CD4-positive, alpha-beta T cell treated with Interferon gamma for 1 hour (primary cell): ENCODE measurements at places on chromosomes 6 and 20.

DNA sequence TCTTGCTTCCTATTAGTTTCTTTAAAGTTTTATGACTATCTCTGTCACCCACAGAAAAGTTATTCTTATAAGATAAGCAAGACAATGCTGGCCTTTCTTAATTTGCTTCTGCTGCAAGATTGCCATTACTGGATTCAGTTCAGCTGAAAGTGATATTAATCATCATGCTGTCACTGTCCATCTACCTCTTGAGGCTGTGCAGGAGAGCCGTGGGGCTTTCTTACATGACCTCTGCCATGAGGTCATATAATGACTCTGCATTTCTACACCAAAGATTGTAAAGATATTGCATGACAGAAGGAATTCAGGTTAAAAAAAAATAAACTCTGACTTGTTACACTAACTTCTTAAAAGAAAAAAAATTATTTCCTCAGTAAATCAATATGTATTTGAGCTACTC, 106.9 kb downstream of the TRDN start:
- DNase-seq, result no peak

DNA sequence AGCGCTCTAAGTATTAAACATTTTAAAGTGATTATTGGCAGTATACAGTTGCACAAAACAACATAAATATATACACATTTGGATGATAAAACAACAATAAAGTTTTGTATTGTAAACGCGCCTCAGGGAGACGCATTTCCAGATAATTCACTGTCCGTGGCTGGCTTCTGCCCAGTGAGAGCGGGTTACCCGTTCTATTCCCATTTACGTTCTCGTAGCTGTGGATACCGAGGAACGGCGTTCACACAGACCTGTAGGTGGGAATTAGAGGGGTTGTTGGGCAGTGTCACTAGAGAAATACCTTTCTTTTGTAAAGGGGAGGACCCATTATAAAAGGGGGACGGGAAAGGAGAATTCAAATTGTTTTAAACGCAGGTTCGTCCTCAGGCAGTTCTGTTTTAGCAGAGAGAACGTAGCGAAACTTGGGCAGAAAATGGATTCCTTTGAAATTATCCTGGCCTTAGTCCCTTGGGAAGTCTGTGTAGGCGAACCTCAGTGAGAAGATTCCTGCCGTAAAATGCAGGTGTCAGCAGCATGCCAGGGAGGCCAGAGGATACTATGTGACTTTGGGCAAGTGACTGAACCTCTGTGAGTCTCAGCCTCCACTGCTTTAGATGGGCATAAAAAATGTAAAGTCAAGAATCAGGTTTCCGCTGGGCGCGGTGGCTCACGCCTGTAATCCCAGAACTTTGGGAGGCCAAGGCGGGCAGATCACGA, 756 bp downstream of the MTG2 start:
- DNase-seq, result no peak

GRCh38 chr6:36716476-36717093, 19.0 kb downstream of the RAB44 start:
- no peak for DNase-seq

DNA sequence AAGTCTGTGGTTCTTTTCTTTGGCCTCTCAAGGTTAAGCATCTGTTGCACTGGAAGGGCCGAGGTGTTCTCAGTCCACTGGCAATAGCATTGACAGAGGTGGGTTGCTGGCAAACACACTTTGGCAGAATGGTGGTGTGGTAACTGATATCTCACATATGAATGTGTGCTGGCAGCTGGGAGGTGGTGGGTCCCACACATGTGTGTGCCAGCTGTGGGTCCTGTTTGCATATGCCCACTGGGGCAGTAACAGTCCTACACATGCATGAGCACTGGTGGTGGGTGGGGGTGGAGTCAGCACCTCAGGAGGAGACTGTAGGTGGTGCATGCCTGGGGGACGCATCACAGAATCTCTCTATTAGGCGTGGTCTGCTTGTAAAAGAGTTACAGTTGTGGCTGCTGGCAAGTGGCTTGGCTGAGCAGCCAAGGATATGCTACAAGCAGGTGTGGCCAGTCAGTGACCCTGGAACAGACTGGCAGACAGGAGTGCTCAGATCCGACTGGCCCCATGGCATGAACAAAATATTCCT, 934.3 kb downstream of the GRIK2 start:
- DNase-seq, result no peak

DNA sequence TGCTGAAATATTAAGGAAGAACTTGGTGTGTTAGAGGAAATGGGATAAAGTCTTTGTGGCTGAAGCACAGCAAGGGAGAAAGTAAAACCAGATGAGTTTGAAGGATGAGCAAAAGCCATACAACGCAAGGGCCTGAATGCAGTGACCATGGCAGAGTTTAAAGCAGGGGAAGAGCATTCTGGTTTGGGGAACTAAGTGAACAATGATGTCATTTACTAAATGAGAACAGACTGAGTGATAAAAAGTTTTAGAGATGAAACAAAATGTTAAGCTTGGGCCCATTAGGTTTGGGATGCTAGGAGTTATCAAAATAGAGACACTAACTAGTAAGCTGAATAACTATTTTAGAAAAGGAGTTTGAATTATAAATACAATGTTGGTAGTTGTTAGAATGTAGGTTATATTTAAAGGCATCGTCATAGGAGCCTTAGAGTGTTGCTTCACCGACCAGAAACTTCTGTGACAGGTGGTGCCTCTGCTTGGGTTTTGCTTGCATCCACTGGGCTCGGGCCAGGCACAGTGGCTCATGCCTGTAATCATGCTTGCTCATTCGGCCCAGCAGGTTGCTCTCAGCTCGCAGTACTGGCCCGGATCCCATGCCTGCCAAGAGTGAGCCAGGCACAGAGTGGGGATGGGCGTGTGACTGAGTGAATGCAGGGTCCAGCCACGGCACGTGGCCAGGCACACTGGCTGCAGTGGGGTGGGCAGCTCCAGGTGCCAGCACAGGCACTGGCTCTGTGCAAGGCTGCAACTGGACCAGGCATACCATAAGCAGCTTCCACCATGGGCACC, 37.4 kb upstream of the OPRM1 start:
- DNase-seq, result no peak

- no peak for DNase-seq
These were observed 39.7 kb downstream of the SIRPA start for GRCh38 chr20:1934721-1935573.

GRCh38 chr6:125357515-125358256, 55.9 kb upstream of the HDDC2 start:
- no peak for DNase-seq

DNA sequence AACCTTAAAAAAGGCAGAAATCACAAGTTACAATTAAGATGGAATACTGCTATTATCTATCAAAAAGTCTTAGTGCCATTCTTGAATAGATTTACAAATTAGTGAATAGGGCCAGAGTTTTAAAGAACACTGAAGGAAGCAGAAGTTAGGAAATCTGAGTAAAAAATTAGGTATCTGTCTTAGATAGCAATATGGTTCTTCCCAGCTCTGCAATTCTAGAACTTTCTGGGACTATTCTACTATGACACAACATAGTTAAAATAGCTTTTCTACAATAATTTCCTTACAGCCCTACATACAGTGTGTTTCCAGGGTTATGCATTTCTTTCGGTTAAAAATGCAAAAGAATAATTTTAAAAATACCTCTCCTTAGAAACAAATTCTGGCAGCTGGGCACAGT, 18.2 kb downstream of the IFNGR1 start:
- no peak for DNase-seq

DNA sequence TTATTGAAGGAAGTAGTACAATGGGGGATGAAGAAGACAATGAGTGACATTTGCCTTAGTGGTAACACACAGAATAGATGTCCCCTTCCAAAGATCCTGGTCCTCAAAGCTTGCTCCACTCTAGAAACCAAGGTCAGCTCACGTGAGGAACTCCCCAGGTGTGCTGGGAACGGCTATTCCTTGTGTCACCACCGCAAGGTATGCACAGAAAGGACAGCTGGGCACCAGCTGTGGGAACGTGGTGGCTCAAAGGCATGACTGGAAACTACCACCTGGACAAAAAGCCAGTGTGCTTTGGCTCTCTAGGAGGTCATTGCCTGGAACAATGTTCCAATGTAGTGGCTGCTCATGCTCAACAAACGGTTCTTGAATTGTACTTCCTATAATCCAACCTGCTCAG, 94.0 kb downstream of the SLC22A3 start:
- no peak for DNase-seq

DNA sequence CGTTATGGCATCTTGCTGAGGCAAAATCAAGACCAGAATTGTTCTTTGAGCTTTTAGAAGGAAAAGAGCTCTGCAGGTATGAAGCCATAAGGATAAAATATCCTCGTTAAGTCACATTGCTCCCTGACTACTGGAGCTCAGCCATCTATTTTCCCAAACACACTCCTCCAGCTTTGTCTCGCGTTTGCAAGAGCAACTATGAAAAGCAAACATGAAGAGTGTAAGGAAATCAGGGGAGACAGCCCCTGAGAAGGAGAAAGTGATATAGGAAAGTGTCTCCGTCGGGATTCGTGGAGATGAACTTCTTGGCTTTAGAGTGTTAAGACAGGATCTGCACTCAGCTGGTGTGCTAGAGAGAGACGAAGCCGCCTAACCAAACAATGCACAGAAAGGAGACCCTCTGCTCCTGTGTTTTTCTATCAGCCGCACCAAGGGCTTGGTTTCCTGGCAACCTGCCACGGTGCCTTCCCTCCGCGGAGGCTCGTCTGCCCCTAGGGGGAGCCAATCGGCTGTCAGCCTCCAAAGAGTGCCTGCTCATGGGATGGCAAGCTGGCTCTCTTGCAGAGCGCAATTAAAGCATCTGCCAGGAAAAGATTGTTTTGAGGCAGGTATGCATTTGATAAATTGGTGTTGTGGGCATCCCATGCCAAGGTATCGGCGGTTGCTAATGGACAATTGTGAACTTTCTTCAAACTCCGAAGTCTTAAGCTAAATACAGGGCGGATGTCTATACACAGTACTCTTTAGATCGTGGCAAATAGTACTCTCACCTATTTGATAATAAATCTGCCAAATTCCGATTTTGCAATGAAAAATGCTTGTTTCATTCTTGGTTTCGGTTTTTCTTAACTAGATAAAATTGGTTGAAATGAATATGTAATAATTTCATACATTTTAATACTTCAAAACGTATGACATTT, 603.2 kb downstream of the RNF144B start:
- DNase-seq, result no peak

DNA sequence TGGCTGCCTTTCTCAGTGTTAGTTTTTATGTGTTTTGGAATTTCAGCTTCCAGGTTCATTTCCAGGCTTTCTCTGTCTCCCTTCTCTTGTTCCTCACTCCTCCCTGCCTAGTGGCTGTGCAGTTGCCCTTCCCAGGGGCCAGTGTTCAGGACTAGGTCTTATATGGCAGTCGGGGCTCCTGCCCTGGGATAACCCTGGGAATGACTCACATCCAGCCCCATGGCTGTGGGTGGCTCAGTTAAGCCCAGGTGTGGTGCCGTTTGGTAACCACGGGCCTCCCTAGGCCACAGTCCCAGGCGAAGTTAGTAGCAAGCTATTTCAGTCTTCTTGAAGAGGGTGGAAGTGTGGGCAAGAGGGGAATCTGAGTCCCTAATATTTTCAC, 57.4 kb upstream of the DDR1 start:
- no peak for DNase-seq

DNA sequence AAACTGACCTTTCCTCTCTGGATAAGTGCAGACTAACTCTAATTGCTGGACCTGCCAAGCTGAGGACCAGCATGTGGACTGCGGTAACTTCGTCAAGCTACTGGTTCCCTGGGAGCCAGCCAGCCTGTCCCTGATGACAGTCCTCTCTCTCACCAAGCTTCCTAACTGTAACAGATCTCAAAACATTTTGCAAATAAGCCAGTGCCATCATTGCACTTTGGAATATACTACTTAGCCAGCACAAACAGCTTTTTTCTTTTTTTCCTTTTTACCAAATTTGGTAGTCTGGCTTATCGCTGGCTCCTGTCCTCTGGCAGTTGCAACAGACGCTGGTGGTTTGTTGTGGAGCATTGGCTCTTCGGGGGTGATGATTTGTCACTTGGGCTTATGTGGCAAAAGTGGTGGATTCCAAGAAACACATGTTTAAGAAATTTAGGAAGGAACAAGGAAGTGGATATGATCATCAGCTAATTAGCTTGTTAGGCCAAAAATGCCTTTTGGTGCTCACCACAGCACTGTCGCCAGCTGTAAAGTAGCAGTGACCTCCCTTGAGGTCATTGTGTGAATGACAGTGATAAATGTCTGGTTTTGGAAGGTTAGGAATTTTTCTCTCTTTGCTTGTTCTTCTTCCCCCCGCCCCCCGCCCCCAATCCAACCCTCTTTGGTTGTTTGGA, 171.7 kb downstream of the CLIC5 start:
- DNase-seq, result no peak

- DNase-seq, result no peak
These were observed 25.3 kb downstream of the SERAC1 start for GRCh38 chr6:158142789-158143188.

DNA sequence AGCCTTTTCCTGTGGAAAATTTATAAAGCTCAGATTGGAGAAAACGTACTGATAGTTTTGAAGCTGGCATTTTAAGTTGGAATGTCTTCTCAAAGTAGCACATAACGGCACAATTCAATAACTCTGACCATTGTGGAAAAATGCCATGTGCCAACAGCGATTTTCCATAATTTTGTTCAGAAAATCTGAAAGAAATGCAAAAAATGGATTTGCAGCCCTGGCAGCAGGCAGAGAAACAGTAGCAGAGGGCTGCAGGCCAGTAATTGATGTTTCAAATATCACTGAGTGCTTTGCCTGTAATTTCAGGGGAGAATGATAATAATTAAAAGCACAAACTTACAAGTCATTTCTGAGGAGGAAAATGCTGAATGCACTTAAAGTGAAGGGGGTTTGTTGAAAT, 507.4 kb downstream of the MAFB start:
- no peak for DNase-seq

DNA sequence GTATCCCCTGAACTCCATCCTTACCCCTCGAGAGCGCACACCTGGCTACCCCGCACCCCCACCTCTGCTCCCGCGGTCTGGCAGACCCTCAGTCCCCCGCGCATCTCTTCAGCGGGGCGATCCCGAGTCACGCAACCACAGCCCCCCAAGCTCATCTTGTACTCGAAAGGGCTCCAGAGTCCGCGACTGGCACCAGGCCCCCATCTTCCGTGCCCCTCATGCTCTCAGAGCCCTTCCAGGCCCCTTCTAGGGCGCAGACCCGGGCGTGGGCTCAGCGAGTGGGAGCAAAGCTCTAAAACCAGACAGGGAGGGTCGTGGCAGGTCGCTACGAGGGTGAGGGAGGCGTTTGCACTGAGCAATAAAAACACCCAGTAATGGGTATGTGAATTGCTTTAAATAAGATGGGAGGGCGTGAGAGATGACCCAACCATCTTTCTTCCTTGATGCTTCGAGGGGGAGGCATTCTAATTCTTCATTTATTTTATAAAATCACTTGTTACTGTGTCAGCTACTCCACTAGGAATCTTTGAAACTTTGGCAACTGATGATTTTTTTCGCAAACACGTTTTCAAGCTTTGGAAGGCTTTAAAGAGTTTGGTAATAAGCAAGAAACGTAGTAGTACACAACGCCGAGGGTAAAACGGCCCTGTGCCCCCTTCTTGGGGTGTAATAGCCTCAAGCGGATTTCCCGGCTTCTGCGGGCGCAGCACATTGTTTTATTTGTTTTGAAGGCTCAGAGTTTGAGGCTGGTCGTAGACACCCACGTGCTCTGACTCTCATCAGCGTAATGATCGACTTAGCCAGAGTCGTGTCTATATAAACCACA, 42.6 kb upstream of the SUPT3H start:
- DNase-seq, result peak; percentile 45
